ENCODE measurements at places on chromosomes 2 and 18. TPM values are rescaled to one million over a fixed set of nuclear protein-coding genes. Genes with fewer than 3 reads are reported as not detected.

DNA sequence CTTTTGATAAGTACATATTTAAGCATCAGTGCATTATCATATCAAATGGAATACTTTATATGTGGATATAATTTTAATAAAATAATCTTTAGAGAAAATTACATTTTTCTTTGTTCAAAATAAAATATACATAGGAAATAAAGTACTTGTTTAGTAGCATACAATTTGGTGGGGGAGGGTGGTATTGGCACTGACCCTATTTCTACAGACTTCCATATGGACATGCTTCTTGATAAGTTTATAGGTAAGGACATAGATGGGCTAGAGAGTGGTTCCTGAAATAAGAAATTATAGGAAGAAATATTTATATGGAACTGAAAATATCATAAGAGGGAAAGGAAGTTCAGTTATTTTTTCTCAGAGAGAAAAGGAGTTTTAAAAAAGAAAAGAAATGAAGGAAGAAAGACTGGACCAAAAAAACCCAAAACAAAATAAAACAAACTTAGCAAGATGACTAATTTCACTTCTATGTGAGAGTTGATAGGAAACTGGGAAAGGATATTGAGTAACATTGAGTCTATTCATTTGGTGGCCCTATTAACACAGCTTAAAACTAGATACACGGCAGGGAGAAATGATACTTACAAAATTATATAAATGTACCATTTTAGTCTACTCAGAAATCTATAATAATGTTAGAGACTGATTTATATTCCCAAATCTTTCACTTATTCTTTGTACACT is 505.9 kb downstream of the ERBB4 start:
- H3K4me3 ChIP-seq: no peak overlapping the region
- H3K36me3 ChIP-seq: no peaks in the 10 kb centered on the region
- no peaks in the 10 kb centered on the region for H3K27me3 ChIP-seq
- no peaks in the 10 kb centered on the region for H3K4me1 ChIP-seq

DNA sequence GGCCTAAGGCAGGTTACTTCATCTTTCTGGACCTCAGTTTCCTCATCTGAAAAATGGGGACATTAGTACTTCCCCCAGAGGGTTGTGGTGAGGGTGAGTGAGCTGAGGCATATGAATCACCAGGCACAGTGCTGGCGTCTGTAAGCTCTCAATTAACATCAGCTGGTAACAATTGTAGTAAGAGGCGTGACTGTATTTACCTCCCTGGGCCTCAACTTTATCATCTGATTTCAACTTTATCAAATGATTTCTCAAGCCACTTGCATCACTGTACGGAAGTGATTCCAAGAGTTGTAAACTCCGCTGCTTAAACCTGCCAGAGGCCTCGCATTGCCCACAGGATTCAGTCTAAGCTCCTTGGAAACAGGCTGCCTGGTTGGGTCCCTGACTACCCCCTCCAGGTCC is 53.6 kb upstream of the PKDCC start:
- no peaks in the 10 kb centered on the region for H3K27me3 ChIP-seq
- H3K4me3 ChIP-seq: no peak overlapping the region
- H3K36me3 ChIP-seq: no peaks in the 10 kb centered on the region
- no peak for DNase-seq
- H3K27ac ChIP-seq: no peak overlapping the region

AP1S3 gene
- 6.4 TPM for total RNA-seq

- no peaks in the 10 kb centered on the region for H3K4me1 ChIP-seq
- H3K36me3 ChIP-seq: no peaks in the 10 kb centered on the region
- H3K4me3 ChIP-seq: no peak overlapping the region
- no peak for DNase-seq
- H3K27me3 ChIP-seq: no peaks in the 10 kb centered on the region
- H3K27ac ChIP-seq: no peak overlapping the region
Measured at GRCh38 chr2:1489486-1489885, 76.2 kb downstream of the TPO start.

TLX2 gene
- not detected for total RNA-seq

DNAJC5G gene
- total RNA-seq: not detected

GRCh38 chr18:68033466-68033865 is 516.9 kb upstream of the DSEL start:
- H3K4me1 ChIP-seq: no peaks in the 10 kb centered on the region
- no peak overlapping the region for H3K27ac ChIP-seq
- H3K27me3 ChIP-seq: no peaks in the 10 kb centered on the region
- H3K36me3 ChIP-seq: no peaks in the 10 kb centered on the region
- no peak for DNase-seq

GRCh38 chr2:120933693-120934573 is 198.3 kb downstream of the GLI2 start:
- H3K4me3 ChIP-seq: no peak overlapping the region
- H3K27me3 ChIP-seq: peaks cover 4% of the 10 kb centered on the region
- peaks cover 46% of the 10 kb centered on the region for H3K4me1 ChIP-seq
- H3K36me3 ChIP-seq: no peaks in the 10 kb centered on the region

- peaks cover 12% of the 10 kb centered on the region for H3K27me3 ChIP-seq
- DNase-seq: no peak
- H3K27ac ChIP-seq: no peak overlapping the region
- no peaks in the 10 kb centered on the region for H3K36me3 ChIP-seq
- no peak overlapping the region for H3K4me3 ChIP-seq
Measured at GRCh38 chr2:132270255-132270654, 108.5 kb upstream of the ANKRD30BL start.

ALKAL2 gene
- total RNA-seq: 6.7 TPM

OR6B2 gene
- total RNA-seq: not detected

DNA sequence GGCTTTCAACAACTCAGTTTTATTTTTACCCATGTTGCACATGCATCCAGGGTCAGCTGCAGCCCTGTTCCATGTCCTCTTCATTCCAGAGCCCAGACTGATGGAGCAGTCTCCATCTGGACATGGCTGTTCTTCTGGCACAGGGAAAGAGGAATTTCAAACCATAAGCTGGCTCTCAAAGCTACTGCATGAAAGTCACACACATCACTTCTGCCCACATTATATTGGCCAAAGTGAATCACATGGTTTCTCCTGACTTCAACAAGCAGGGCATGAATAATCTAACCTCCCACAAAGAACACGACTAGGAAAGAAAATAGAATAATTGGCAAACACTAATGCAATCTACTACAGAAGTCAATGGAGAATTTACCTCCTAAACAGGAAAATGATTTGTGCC is 94.2 kb downstream of the FTCDNL1 start:
- no peak overlapping the region for H3K27ac ChIP-seq
- no peak for DNase-seq
- peaks cover 5% of the 10 kb centered on the region for H3K4me1 ChIP-seq
- H3K27me3 ChIP-seq: no peaks in the 10 kb centered on the region
- no peak overlapping the region for H3K4me3 ChIP-seq

GULP1 gene
- 27.6 TPM for total RNA-seq

DNA sequence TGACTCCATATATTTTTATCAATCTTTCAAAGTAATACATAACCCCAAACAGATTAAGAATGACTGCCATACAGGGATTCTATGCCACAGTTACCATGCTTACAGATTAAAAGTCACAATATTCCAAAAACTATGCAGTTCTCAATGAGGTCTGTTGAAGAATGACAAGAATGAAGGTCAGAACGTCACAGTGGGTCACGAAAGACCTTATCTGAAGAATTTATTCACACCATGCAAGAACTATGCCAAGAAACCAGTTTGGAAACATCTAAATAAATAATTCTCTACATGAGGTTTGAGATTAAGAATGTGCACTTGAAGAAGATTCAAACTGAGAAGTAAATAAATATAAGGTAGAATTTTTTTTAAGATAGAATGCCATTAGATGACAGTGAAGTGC is 253.3 kb downstream of the EXOC6B start:
- no peak overlapping the region for H3K4me3 ChIP-seq
- H3K27ac ChIP-seq: no peak overlapping the region
- no peak for DNase-seq
- peaks cover 6% of the 10 kb centered on the region for H3K4me1 ChIP-seq

DNA sequence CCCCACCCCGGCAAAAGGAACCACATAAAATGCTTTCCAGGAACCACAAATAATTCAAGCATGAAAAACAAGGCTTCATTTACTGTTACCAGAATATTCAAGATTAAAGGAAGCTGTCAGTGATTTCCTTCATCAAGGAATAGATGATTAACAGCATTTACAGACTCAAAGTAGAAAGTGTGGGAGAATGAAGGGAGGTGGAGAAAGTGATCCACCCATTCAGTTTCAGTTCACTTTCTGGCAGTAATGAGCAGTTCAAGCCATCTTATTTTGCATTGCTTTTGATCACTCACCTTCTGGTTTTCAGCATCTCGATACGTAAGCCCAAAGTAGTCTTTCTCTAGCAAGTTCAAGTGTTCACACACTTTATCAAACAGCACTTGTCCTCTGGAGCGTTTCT is 99.0 kb downstream of the EPB41L3 start:
- H3K36me3 ChIP-seq: no peaks in the 10 kb centered on the region
- no peak for DNase-seq
- no peak overlapping the region for H3K4me3 ChIP-seq
- no peak overlapping the region for H3K27ac ChIP-seq
- H3K4me1 ChIP-seq: no peaks in the 10 kb centered on the region

DNA sequence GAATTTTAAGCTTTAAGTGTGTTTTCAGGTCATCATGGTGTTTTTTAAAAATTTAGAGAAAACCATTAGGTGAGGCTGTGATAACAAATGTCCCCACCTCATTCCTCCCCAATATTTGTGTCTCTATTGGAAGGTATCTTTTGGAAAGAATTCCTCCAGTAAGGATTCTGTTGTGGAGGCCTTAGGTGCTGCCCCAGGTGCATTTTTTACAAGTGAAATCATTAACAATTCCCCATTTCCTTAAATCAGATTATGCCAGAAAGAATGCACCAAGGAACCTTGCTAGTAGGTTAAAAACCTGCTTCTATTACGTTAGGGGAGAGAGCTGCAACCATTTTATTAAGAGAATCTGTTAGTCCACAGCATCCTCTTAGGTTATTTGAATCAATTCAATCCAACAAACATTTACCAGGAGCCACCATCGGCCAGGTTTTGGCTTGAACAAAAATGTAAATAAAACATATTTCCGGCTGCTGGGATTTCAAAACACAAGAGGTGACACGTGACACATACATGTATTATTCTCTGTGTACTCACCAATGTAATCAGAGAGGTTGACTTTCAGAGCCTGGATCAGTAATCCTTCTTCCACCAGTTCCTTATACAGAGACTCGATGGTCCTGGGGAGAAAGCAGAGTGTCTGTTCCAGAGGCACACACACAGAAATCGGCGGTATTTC is 112.5 kb upstream of the ASB18 start:
- no peaks in the 10 kb centered on the region for H3K4me1 ChIP-seq
- no peak overlapping the region for H3K4me3 ChIP-seq
- H3K27me3 ChIP-seq: no peaks in the 10 kb centered on the region
- no peak for DNase-seq
- H3K27ac ChIP-seq: no peak overlapping the region

GRCh38 chr2:105634198-105634597 is 110.5 kb upstream of the NCK2 start:
- no peak overlapping the region for H3K27ac ChIP-seq
- no peak overlapping the region for H3K4me3 ChIP-seq
- no peak for DNase-seq
- no peaks in the 10 kb centered on the region for H3K36me3 ChIP-seq

CBLN2 gene
- not detected for total RNA-seq

- H3K27me3 ChIP-seq: no peaks in the 10 kb centered on the region
- H3K4me3 ChIP-seq: no peak overlapping the region
- peak; percentile 73 for DNase-seq
- peaks cover 67% of the 10 kb centered on the region for H3K4me1 ChIP-seq
- H3K36me3 ChIP-seq: no peaks in the 10 kb centered on the region
- H3K27ac ChIP-seq: peak overlapping the region; percentile 81
Measured at GRCh38 chr2:10036095-10036884, 7.1 kb upstream of the KLF11 start.

E2F6 gene
- 12.3 TPM for total RNA-seq

- no peak overlapping the region for H3K4me3 ChIP-seq
- no peak overlapping the region for H3K27ac ChIP-seq
- no peak for DNase-seq
- no peaks in the 10 kb centered on the region for H3K27me3 ChIP-seq
Measured at GRCh38 chr2:161990036-161990435, 84.0 kb downstream of the DPP4 start.

- H3K27me3 ChIP-seq: no peaks in the 10 kb centered on the region
- H3K4me3 ChIP-seq: no peak overlapping the region
- no peak overlapping the region for H3K27ac ChIP-seq
- no peak for DNase-seq
- H3K36me3 ChIP-seq: no peaks in the 10 kb centered on the region
Measured at GRCh38 chr2:60972889-60973656, 44.4 kb upstream of the PEX13 start.

SMAD2 gene
- 161 TPM for total RNA-seq

DNA sequence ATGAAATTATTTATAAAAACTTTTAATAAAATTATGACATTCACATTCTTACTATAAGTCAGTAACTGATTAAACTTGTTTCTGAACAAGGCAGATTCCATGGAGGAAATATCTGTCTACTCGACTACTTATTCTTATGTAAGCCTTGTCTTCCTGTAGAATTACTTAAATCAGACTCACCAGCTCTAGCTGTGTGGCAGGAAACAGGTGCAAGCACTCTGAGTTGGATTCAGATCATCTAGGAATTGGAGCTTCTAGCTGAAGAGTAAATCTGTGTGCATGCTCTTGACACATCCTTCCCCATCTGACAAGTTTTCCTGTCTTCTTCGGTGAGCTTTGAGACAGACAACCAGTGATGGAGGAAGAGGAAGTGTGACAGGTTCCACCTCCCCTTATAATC is 284.7 kb downstream of the TRIB2 start:
- no peak overlapping the region for H3K4me3 ChIP-seq
- no peaks in the 10 kb centered on the region for H3K27me3 ChIP-seq
- DNase-seq: no peak
- H3K4me1 ChIP-seq: peaks cover 3% of the 10 kb centered on the region
- H3K27ac ChIP-seq: no peak overlapping the region
- no peaks in the 10 kb centered on the region for H3K36me3 ChIP-seq

GRCh38 chr2:70380621-70381020 is 78.8 kb upstream of the FAM136A start:
- no peak overlapping the region for H3K4me3 ChIP-seq
- H3K4me1 ChIP-seq: no peaks in the 10 kb centered on the region
- H3K27ac ChIP-seq: no peak overlapping the region
- peaks cover 4% of the 10 kb centered on the region for H3K27me3 ChIP-seq
- no peak for DNase-seq
- no peaks in the 10 kb centered on the region for H3K36me3 ChIP-seq

- no peaks in the 10 kb centered on the region for H3K27me3 ChIP-seq
- H3K36me3 ChIP-seq: no peaks in the 10 kb centered on the region
- no peak overlapping the region for H3K4me3 ChIP-seq
- no peak for DNase-seq
- peaks cover 8% of the 10 kb centered on the region for H3K4me1 ChIP-seq
Measured at GRCh38 chr18:7918701-7919100, 351.6 kb downstream of the PTPRM start.

- no peak overlapping the region for H3K4me3 ChIP-seq
- no peaks in the 10 kb centered on the region for H3K27me3 ChIP-seq
- H3K36me3 ChIP-seq: no peaks in the 10 kb centered on the region
Measured at GRCh38 chr2:62152000-62152399, 43.9 kb upstream of the B3GNT2 start.

XDH gene
- 0.27 TPM for total RNA-seq

- H3K27ac ChIP-seq: no peak overlapping the region
- H3K4me3 ChIP-seq: no peak overlapping the region
- no peak for DNase-seq
- no peaks in the 10 kb centered on the region for H3K4me1 ChIP-seq
- no peaks in the 10 kb centered on the region for H3K36me3 ChIP-seq
- H3K27me3 ChIP-seq: no peaks in the 10 kb centered on the region
Measured at GRCh38 chr2:240468303-240469238, 33.1 kb downstream of the GPC1 start.

RFX8 gene
- total RNA-seq: not detected

All from lower lobe of right lung (tissue), 2 donors.